ENCODE measurements at places on chromosomes 11 and 22. TPM values are rescaled to one million over a fixed set of nuclear protein-coding genes. Genes with fewer than 3 reads are reported as not detected.

- no peak for DNase-seq
Measured at GRCh38 chr11:130295657-130296056, 19.1 kb downstream of the ZBTB44 start.

GRCh38 chr22:46684706-46685105, 53.3 kb downstream of the CERK start:
- DNase-seq = peak; percentile 93

GRCh38 chr11:399731-400211, 5.8 kb downstream of the PKP3 start:
- no peak for DNase-seq

DNA sequence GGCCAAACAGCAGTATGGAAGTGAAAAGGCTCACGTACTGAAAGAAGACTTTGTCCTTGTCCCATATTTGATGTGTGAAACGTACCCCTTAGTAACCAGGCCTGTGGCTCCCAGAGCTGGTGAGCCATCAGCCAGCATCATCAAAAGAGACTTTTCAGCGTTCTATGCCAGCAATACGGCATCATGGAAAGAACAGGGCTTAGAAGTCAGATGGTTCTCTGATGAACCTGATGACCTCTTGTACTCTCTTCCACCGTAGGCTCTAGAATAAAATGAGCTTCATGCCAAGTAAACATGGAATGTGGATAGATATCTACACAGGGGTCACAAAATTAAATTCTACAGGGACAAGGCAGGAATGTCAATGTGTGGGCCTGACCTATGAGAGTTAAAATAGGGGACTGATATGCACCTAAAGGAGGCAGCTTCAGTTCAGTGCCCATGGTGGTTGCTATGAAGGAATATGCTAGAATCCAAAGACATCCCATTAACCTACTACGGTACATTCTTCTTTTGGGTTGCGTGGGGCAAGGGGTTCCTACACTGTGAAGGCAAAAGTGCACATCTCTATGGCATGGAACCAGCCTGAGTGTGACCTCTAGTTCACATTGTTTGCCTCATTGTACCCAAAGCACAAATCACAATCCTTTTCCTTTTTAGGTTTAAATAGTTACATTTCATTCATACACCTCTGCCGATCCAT, 130.6 kb downstream of the ETS1 start:
- DNase-seq = no peak

The CHRM1 gene
- not detected for total RNA-seq

The OR10D3 gene
- not detected for total RNA-seq

The OR2AT4 gene
- not detected for total RNA-seq
